ENCODE measurements at places on chromosomes 3 and 15.

GRCh38 chr3:189576486-189576885 is 54.7 kb upstream of the TP63 start:
- H3K4me1 ChIP-seq = no peaks in the 10 kb centered on the region
- no peak for DNase-seq
- H3K27me3 ChIP-seq = no peaks in the 10 kb centered on the region

GRCh38 chr15:40448354-40448753 is 7.6 kb downstream of the BAHD1 start:
- no peak for DNase-seq
- H3K4me3 ChIP-seq = no peak overlapping the region
- no peaks in the 10 kb centered on the region for H3K36me3 ChIP-seq
- H3K27me3 ChIP-seq = no peaks in the 10 kb centered on the region
- no peak overlapping the region for H3K27ac ChIP-seq

DNA sequence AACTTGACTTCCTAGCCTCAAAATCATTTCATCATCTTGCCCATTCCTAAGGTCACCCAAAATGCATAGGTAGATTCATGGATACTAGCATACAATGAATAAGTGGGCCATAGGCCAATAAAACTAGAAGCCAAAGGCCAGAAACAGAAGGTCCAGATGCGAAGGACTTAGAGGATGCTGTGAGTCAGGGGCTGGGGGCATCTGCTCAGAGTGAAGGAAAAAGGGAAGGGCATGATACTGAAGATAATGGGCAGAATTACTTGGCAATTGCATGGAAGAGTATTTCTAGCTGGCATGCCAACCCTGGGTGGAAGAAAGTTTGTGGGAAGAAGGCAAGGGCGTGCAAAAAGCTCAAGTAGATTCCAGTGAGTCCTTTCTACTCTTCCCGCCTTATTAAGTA is 27.5 kb downstream of the ILDR1 start:
- H3K4me1 ChIP-seq = peaks cover 4% of the 10 kb centered on the region
- no peaks in the 10 kb centered on the region for H3K36me3 ChIP-seq
- DNase-seq = no peak
- no peaks in the 10 kb centered on the region for H3K27me3 ChIP-seq
- no peak overlapping the region for H3K27ac ChIP-seq

DNA sequence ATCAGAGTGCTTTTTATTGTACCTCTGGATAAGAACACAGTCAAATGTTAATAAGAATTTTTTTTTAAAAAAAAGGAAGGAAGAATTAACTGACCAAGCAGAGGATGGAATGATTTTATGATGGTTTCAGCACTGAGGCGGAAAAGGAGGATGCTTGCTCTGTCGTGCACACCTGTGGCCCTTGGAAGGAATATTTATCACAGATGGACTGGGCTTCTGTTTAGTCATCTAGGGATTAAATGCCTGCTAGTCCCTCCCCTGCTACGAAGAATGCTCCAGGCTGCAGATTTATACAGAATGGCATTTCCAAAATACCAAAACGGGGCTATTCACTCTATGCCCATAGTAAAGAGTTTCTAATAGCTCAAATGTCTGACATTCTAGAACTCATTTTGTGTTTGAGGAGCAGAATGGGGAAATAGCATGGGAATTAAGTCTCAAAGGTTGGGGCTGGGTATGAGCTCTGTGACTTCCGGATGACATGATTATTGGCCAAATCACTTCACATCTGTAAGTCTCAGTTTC is 92.8 kb upstream of the BCL6 start:
- no peaks in the 10 kb centered on the region for H3K27me3 ChIP-seq
- no peaks in the 10 kb centered on the region for H3K4me1 ChIP-seq
- H3K36me3 ChIP-seq = no peaks in the 10 kb centered on the region
- H3K4me3 ChIP-seq = no peak overlapping the region

DNA sequence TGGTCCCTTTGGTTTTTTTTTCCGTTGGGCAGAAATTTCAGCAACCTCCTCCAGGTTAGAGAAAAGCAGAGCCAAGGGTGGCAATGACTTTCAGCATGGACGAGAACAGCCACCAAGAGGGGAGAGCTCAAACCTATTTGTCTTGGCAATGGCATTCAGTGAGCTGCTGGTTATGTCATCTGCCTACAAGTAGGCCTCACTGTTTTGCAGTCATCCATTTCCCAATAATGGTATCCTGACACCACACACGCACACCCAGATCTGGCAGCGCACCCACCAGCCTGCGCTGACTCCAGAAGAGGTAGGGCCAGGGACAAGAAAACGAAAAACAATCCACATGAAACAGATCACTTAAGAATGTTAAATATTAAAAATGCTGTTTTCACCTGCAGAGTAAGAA is 92.3 kb downstream of the MAGI1 start:
- peaks cover 8% of the 10 kb centered on the region for H3K4me1 ChIP-seq
- no peak for DNase-seq
- no peaks in the 10 kb centered on the region for H3K27me3 ChIP-seq
- no peaks in the 10 kb centered on the region for H3K36me3 ChIP-seq
- H3K27ac ChIP-seq = no peak overlapping the region

GRCh38 chr3:182981038-182981380 is 671 bp upstream of the DCUN1D1 start:
- H3K36me3 ChIP-seq = no peaks in the 10 kb centered on the region
- no peaks in the 10 kb centered on the region for H3K27me3 ChIP-seq
- no peak for DNase-seq

DNA sequence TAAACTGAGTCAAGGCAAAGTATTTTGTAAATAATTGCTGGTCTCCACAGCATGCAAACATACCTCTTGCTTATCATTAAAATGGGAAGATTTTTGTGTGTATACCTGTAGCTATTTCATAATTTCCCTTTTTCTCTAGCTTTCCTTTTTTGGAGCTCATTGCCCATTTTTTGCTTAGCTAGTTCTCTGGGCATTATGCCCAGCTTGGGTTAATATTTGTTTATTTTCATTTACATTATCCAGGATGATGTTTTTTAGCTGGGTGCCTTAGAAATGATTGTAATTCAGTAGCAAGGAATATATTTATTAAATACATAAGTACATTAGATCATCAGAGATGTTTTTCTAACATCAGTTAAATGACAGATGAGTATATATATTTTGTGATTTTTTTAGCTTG is 1271.7 kb upstream of the GBE1 start:
- H3K27ac ChIP-seq = no peak overlapping the region
- no peak for DNase-seq
- H3K4me1 ChIP-seq = no peaks in the 10 kb centered on the region
- no peaks in the 10 kb centered on the region for H3K27me3 ChIP-seq
- H3K4me3 ChIP-seq = no peak overlapping the region
- no peaks in the 10 kb centered on the region for H3K36me3 ChIP-seq

- no peaks in the 10 kb centered on the region for H3K4me1 ChIP-seq
- H3K36me3 ChIP-seq = no peaks in the 10 kb centered on the region
- no peaks in the 10 kb centered on the region for H3K27me3 ChIP-seq
- no peak overlapping the region for H3K27ac ChIP-seq
These were observed 64.2 kb downstream of the MOBP start for GRCh38 chr3:39531665-39532064.

DNA sequence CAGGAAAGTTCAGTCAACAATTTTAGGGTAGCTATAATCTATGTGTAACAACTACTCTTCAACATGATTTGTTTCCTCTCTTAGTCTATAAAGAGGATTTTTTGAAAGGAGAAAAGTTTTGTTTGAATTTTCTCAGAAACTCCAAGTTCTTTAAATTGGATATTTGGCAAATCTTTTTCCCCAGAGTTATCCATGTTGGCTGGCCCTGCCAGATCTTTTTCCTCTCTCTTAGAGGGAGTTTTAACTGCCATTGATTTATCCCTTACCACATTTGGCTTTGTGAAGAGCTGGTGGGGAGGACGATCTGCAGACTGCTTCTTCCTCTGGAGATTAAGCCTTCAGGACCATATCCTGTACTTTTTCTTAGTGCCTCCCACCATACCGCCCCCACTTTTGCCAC is 64.9 kb upstream of the ROPN1 start:
- H3K4me3 ChIP-seq = no peak overlapping the region
- no peak overlapping the region for H3K27ac ChIP-seq
- no peaks in the 10 kb centered on the region for H3K27me3 ChIP-seq
- DNase-seq = no peak
- no peaks in the 10 kb centered on the region for H3K4me1 ChIP-seq
- no peaks in the 10 kb centered on the region for H3K36me3 ChIP-seq

DNA sequence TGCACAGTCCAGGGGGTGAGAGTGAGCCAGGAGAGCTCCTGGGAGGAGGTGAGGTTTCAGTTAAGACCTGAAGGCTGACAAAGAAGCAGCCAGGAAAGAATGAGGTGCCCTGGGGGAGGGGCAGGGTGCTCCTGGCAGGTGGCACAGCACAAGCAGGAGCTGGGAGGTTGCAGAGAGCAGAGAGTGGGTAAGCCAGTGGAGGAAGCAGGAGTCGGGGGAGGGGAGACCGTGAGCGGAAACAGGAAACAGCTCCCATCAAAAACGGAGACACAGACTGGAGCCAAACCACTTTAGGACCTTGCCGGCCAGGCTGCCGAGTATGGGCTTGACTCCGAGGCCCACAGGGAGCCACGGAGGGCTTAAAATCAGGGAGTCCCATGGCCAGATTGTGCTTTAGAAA is 12.1 kb upstream of the FBLN2 start:
- H3K36me3 ChIP-seq = no peaks in the 10 kb centered on the region
- H3K27ac ChIP-seq = no peak overlapping the region
- H3K27me3 ChIP-seq = no peaks in the 10 kb centered on the region
- DNase-seq = no peak
- H3K4me3 ChIP-seq = no peak overlapping the region

DNA sequence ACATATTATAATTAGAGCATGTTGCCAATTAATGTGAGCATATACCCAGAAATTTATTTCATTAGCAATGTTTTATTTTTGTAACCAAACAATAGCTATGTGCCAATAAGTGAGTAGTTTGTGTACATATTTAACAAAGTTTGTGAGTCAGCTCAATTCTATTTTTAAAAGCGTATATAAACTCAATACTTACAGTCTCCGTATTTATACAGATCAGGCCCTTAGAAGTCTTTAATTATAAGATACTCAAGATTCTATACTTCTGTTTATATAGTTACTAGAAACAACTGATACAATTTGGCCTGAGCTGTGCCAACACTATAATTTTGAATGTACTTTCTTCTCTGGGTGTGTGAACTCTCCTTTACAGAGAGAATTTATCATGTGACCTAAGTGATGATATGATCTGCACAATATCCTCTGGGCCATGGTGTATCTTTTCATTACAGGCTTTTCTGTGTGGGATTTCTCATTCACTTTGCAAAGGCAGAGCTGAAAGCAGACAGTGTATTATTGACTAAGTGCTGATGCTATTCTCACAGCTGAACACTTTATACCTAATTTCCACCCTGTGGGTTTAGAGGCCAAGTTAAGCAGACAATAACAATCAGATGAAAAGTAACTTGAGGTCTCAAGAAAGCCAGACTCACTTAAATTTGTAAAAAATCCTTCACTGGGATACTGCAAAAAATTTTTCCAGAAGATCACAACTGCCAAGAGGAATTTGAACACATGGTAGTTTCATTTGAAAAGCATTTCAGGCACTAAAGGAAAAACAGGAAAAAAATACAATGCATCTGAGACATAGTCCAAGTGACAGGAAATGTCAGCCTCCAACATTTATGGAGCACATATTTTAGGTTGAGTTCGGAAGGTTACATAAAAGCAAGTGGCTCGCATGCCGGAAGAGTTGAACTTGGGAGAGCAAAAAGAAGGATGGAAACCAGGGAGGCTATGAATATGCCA is 277.9 kb upstream of the SEMA6D start:
- H3K27ac ChIP-seq = no peak overlapping the region
- no peaks in the 10 kb centered on the region for H3K36me3 ChIP-seq
- H3K27me3 ChIP-seq = no peaks in the 10 kb centered on the region
- DNase-seq = no peak
- H3K4me3 ChIP-seq = no peak overlapping the region
- H3K4me1 ChIP-seq = no peaks in the 10 kb centered on the region

GRCh38 chr15:92770641-92771040 is 115.1 kb upstream of the FAM174B start:
- peak overlapping the region; percentile 46 for H3K27ac ChIP-seq
- H3K36me3 ChIP-seq = no peaks in the 10 kb centered on the region
- H3K4me1 ChIP-seq = peaks cover 3% of the 10 kb centered on the region
- no peak overlapping the region for H3K4me3 ChIP-seq
- H3K27me3 ChIP-seq = no peaks in the 10 kb centered on the region
- DNase-seq = no peak

DNA sequence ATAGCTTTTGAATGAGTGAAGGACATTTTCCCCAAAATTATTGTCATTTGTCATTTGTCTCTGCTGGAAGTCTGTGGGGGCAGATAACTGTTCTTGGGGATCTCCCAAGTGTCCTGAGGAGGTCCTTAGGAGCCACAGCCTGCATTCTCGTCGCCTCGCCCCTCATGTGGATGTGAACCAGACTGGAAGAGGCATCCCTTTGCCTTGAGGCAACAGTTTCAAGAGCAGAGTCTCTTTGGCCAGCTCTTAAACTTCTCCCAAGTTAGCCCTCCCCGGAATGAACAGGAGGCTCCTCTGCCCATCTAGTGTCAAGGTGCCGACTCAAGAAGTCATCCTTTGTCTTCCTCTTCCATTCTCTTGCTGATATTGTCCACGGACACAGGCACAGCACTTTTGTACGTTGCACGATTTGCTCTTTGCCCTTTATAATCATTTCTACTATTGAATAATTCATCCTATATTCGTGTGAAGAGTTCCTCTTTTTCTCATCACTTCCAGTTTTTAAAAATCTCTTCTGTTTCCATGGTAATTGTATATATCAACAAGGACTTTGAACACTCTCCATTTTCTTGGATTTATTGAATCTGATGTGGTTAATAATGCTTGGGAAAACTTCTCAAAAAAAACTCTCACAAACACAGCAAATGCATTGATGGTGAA is 40.8 kb upstream of the CD47 start:
- H3K4me3 ChIP-seq = no peak overlapping the region
- H3K27me3 ChIP-seq = no peaks in the 10 kb centered on the region
- no peaks in the 10 kb centered on the region for H3K36me3 ChIP-seq
- no peak for DNase-seq
- no peaks in the 10 kb centered on the region for H3K4me1 ChIP-seq

DNA sequence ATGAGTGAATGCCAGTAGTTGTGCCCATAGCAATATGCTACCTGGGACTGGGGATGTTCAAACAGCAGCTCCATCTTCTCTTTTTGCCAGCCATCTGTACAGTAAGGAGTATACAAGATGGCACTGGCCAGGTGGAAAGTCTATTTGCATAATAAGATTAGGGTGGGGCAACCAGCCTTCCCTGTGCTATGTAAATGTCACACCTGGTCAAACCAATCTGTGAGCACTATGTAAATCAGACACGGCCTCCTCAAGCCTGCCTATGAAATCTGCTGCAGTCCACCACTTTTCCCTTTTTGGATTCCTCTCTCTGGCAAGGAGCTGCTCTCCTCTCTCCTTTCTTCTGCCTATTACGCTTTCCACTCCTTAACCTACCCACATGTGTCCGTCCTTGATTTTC is 53.0 kb downstream of the C3orf80 start:
- H3K4me1 ChIP-seq = no peaks in the 10 kb centered on the region
- no peak overlapping the region for H3K27ac ChIP-seq
- H3K36me3 ChIP-seq = no peaks in the 10 kb centered on the region
- DNase-seq = no peak

GRCh38 chr3:63251499-63251898 is 26.6 kb upstream of the SYNPR start:
- no peaks in the 10 kb centered on the region for H3K4me1 ChIP-seq
- no peak for DNase-seq
- H3K27ac ChIP-seq = no peak overlapping the region
- H3K27me3 ChIP-seq = no peaks in the 10 kb centered on the region
- no peaks in the 10 kb centered on the region for H3K36me3 ChIP-seq

GRCh38 chr15:38565287-38565670 is 665 bp upstream of the RASGRP1 start:
- DNase-seq = no peak
- H3K4me1 ChIP-seq = peaks cover 5% of the 10 kb centered on the region
- no peak overlapping the region for H3K4me3 ChIP-seq
- H3K36me3 ChIP-seq = no peaks in the 10 kb centered on the region
- no peak overlapping the region for H3K27ac ChIP-seq
- peaks cover 4% of the 10 kb centered on the region for H3K27me3 ChIP-seq
